ENCODE measurements at places on chromosomes 7 and 10.

DNA sequence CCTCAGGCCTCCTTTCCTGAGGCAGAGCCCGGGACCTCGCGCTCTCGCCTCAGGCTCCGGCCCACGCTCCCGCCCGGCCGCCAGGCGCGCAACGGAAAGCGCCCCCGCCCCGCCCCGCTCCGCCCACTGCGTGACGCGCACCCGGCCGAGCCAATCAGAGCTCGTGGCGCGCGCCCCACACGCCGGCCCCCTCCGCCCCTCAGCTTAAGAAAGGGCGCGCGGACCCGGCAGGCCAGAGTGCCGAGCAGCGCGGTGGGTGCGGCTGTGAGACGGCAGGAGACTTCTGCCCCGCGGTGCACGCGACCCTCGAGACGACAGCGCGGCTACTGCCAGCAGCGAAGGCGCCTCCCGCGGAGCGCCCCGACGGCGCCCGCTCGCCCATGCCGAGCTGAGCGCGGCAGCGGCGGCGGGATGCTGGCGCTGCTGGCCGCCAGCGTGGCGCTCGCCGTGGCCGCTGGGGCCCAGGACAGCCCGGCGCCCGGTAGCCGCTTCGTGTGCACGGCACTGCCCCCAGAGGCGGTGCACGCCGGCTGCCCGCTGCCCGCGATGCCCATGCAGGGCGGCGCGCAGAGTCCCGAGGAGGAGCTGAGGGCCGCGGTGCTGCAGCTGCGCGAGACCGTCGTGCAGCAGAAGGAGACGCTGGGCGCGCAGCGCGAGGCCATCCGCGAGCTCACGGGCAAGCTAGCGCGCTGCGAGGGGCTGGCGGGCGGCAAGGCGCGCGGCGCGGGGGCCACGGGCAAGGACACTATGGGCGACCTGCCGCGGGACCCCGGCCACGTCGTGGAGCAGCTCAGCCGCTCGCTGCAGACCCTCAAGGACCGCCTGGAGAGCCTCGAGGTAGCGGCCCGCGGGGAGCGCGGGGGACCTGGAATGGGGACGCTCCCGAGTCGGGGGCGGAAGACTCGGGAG, at the start of gene NPTX2:
TSS of gene NPTX2 (plus strand) at position 235 of the 909 bp plus-strand sequence. CDS start at position 412, 177 bp downstream.
- DNase-seq = no peak

GRCh38 chr7:151283302-151283701, 34.8 kb upstream of the SMARCD3 start:
- no peak for DNase-seq

GRCh38 chr10:31620226-31621151, 301.5 kb downstream of the ZEB1 start:
- no peak for DNase-seq

DNA sequence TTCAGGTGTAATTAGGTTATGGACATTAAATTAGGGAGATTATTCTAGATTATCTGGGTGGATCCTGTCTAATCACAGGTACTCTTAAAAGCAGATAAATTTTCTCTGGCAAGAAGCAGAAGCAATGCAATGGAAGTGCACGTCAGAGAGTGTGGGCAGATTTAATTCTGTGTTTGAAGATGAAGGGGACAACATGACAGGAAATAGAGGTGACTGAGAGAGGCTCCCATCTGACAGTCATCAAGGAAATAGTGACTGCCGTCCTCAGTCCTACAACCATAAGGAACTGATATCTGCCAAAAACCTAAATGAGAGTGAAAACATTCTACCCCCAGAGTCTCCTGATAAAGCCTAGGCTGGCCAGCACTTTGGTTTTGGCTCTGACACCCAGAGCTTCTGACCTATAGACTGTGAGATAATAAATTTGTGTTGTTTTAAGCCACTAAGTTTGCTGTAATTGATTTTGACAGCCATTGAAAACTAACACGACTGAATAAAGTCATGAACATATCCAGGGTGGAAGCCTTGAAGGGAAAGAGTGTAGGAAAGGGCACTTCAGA, 30.5 kb upstream of the DDX50 start:
- no peak for DNase-seq

- DNase-seq = no peak
Observed at GRCh38 chr10:71998119-71998839, 34.1 kb downstream of the CHST3 start.

DNA sequence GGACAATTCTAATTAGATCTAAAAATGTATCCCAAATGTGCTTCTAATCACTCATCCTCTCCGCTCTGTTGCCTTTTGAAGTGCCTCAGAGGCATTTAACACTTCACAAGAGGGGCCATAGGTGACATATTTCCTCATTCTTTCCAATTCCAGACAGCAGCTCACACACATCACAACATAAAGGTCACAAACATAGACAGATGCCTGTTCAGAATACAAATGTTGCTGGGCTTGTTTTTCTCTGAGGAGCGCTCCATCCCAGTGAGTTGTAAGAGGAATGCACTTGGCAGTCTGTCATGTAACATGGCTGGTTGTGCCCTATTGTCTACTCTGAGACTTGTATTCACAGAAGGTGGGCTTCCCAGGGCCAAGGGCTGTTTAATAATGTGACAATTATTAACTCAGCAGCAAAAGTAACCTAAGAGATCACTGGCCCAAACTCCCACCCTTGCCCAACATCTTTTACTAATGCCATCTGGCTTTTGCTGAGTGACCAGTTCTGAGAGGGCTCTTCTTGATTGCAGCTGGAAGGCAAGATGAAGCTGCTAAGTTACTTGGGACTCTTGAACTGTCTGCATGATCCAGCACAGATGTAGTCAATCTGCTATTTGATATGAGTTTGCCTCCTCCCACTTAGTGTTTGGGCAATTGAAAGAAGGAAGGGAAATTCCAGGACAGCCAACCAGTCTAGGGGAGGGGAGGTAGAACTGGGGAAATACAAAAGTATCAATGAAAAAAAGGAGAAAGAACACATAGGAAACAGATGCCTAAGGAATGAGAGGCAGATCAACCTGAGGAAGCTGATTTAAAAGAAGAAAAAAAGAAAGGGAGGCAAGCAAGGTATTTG, 13.6 kb downstream of the PON2 start:
- DNase-seq = no peak

- no peak for DNase-seq
Observed at GRCh38 chr10:54234832-54235231, 566.2 kb downstream of the PCDH15 start.

- DNase-seq = peak; percentile 77
Observed at GRCh38 chr7:142626420-142627035, 122.7 kb upstream of the PRSS1 start.

DNA sequence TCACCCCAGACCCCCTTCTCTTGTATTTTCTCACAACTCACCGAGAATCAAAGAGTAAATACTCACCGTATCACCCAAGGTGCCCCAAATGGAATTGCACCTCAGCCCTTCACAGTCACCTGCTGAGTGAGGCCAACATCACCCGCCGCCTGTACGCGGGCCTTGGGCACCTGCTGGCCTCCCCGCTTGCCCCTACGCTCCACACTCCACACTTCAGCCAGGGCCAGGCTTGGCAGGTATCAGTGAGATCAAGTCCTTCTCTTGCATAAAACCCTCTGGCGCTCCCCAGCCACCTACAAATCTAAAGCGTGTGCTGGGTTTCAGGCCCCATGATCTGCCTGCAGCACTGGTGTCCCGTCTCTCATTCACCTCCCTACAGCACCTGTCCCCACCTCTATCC, 300.6 kb downstream of the GFRA1 start:
- DNase-seq = no peak

GRCh38 chr7:107494315-107494751, 24.5 kb downstream of the GPR22 start:
- no peak for DNase-seq

- DNase-seq = peak; percentile 41
Observed at GRCh38 chr7:106462365-106462859, 177.6 kb upstream of the NAMPT start.

DNA sequence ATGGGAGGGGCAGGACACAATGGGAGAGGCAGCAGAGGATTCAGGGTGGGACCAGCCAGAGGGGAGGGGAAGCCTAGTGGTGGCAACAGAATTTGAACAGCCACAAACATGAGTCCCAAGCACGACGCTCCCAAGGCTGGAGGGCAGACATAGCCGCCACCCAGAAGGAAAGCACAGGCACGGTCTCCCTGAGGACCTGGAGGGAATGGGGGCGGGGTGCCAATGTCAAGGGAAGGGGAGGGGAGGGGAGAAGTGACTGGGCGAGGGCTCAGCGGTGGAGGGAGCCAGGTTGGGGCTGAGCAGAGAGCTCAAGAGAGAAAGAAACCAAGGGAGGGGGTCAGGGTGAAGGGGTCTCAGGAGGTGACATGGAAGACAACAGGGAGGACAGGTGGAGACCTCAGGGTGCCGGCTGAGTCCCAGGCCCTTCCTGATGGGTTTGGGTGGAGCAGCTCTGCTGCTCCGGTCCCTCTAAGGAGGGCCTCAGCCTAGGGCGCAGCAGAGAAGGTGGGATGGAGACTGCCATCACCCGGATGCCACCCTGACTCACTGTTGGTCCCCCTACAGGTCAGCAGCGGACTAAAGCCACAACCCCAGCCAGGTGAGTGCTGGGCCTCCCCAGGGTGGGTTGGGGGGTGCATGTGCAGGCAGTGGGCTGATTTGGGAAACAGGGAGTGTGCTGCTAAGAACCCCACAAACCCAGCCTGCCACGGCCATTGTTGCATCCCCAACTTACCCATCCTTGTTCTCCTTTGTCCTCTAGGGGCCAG, 24.2 kb downstream of the PILRA start:
- DNase-seq = no peak

DNA sequence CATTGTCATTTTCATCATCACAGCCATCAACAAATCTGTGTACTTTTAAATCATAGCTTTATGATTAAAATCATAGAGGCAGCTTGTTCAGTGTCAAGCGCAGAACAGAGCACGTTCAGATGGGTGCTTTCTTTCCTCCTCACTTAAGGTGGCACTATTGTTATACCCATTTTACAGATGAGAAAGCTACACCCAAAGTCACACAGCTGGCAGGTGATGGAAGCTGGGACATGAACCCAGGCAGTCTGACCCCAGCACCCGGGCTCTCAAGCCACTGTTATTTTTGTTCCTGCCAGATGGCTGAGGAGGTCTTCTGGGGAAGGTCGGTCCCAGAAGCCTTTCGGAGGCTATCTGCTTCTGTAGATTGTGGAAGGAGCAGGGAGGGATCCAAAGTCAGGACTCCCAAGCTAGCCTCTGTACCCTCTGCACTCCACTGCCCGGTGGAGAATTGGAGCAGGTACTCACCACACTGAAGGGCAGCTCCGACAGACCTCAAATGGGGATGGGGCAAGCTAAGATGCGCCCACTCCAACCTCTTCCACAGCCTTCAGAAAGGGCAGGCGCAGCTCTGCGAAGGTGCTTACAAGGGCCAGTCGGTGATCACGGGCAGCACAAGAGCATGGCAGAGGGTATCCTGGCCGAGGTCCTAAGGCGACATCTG, 610 bp downstream of the AVPI1 start:
- DNase-seq = peak; percentile 36

DNA sequence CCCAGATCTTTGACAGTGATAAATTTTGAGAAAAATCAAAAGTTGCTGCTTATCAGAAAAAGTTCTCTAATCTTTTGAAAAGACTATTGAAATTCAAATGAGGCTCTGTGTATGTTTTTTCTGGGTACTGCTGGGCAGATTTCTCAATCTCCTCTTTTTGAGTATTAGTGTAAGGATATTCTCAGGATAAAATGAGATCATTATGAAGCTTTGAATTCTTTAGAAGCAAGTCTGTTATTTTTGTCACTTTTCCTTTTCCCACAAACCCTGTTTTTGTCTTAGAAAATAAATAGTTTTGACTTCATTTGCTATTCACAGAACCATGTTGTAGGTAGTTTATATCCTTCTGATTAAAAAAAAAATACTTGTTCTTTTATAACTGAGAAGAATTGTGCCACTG, 7.9 kb downstream of the STAM start:
- DNase-seq = no peak

DNA sequence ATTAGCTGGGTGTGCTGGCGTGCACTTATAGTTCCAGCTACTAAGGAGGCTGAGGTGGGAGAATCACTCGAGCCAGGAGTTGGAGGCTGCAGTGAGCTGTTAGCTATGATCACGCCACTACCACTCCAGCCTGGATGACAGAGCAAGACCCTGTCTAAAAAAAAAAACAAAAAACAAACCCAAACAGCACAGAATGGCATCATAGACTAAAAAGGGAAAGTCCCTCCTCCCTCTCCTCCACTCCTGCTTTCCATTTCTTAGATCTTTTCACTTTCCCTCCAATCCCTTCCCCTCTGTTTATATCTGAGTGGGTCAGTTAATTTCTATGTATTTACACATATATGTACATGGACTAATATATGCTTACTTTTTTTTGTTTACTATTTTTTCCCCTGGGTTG, 10.4 kb upstream of the PIP4K2A start:
- DNase-seq = no peak

DNA sequence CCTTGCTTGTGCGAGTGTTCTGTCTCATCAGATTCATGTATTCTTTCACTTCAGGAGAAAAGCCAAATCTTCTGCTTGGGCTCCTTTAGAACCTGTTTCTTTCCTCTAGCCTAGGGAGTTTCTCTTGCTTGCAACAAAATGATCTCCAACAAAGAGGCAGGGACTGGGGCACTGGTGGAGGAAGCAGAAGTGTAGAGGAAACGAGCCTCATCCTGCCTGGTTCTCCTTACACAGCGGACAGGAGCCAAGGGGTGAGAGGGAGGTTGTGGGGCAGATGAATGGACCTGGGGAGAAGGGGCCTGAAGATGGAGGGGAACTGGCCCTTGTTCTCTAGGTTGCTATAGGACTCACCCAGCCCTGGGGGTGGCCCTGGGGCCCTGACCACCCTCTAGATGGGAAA, 141.1 kb downstream of the PKD1L1 start:
- DNase-seq = no peak

DNA sequence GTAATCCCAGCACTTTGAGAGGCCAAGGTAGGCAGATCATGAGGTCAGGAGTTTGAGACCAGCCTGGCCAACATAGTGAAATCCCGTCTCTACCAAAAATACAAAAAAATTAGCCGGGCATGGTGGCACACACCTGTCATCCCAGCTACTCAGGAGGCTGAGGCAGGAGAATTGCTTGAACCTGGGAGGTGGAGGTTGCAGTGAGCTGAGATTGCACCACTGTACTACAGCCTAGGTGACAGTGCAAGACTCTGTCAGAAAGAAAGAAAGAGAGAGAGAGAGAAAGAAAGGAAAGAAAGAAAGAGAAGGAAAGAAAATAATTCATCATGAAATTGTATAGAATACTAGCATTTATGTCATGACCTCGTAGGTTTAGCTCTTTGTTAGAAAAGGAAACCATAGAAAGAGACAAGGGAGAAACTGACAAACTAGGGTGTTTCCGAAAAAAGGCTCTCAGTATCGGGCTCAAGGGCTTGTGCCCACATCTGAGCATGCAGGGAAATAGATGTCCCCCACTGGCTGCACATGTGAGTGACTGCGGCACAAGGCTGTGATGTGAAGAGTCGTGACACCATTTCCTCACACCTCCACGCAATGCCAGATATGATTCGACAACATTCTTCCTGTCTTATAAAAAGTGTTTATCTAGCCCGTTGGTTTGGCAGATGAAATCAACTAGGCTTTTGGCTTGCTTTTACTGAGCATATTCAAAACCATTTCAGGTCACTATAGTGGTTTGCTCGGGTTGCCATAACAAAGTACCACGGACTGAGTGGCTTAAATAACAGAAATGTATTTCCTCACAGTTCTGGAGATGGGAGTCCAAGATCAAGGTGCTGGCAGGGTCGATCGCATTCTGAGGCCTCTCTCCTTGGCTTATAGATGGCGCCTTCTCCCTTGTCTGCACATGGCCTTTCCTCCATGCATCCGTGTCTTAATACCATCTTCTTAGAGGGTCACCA, 2.0 kb downstream of the SRGN start:
- DNase-seq = peak; percentile 92

All from CD4-positive, alpha-beta T cell treated with Interleukin-10 for 1 hour (primary cell).